ENCODE measurements at places on chromosomes 4 and X. TPM values are rescaled to one million over a fixed set of nuclear protein-coding genes. Genes with fewer than 3 reads are reported as not detected.

- no peaks in the 10 kb centered on the region for H3K4me1 ChIP-seq
- no peaks in the 10 kb centered on the region for H3K27me3 ChIP-seq
- DNase-seq = no peak
These were observed 43.3 kb downstream of the NYX start for GRCh38 chrX:41490446-41490845.

SPANXN3 gene
- total RNA-seq = not detected

DNA sequence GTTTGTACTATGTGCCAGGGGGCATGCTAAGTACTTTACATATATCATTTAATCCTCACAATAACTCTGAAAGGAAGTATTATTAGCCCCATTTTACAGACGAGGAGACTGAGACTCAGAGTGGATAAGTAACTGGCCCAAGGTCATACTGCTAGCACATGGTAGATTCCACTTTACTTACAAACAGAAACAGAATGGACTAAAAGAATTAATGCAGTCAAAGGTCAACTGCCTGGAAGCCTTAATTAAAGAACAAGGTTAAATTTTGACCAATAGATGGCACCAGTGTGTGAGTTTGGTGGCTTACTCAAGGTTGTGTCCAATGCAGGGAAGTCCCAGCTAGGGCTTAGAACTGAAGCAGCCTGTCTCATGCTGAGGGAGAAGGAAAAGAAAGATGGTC lies 4.7 kb downstream of the RIPPLY1 start:
- H3K27ac ChIP-seq = no peak overlapping the region
- no peaks in the 10 kb centered on the region for H3K36me3 ChIP-seq
- no peak overlapping the region for H3K4me3 ChIP-seq
- peak; percentile 61 for DNase-seq

- H3K36me3 ChIP-seq = peaks cover 2% of the 10 kb centered on the region
- DNase-seq = no peak
- peaks cover 2% of the 10 kb centered on the region for H3K27me3 ChIP-seq
- no peak overlapping the region for H3K4me3 ChIP-seq
- no peaks in the 10 kb centered on the region for H3K4me1 ChIP-seq
These were observed 5.3 kb downstream of the NAT8L start for GRCh38 chr4:2064276-2064991.

DNA sequence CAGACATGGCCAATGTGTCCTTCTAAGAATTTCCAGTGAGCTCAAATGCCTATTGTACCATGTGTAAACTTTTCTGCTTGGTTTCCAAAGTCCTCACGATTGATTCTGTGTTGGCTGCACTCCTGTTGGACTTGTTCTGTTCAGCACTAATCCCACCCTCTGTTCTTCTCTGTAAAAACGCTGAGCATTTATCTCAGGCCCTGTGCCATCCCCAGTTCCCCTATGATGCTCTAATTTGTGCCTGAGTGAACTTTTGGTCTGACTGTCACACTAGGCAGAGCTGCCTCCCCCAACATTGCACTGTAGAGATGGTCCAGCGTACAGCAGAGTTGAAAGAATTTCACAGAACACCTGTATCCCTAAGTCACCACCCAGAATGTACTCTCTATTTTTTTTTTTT lies 76.1 kb upstream of the STS start:
- peaks cover 5% of the 10 kb centered on the region for H3K36me3 ChIP-seq
- no peak overlapping the region for H3K4me3 ChIP-seq
- no peak for DNase-seq
- no peak overlapping the region for H3K27ac ChIP-seq

GRCh38 chrX:16786791-16787735 lies 797 bp downstream of the TXLNG start:
- peaks cover 11% of the 10 kb centered on the region for H3K4me1 ChIP-seq
- no peaks in the 10 kb centered on the region for H3K27me3 ChIP-seq
- peak overlapping the region; percentile 99 for H3K4me3 ChIP-seq

GLOD5 gene
- total RNA-seq = not detected

DNA sequence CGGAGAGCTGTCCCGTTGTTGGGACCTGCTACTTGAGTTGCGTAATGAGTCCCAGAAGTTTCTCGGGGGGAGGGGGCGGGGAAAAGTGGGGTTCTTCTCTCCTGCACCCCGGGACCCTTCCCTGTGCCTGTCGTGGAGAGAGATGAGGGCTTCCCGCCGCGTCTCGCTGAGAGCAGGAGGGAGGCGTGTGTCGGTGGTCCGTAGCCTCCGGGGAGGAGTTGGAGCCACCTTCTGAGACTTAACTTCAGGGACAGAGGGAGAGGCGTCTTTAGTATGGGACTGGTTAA lies 698 bp downstream of the AFF1 start:
- DNase-seq = no peak
- peak overlapping the region; percentile 85 for H3K4me3 ChIP-seq
- no peaks in the 10 kb centered on the region for H3K27me3 ChIP-seq
- H3K36me3 ChIP-seq = peaks cover 2% of the 10 kb centered on the region

DNA sequence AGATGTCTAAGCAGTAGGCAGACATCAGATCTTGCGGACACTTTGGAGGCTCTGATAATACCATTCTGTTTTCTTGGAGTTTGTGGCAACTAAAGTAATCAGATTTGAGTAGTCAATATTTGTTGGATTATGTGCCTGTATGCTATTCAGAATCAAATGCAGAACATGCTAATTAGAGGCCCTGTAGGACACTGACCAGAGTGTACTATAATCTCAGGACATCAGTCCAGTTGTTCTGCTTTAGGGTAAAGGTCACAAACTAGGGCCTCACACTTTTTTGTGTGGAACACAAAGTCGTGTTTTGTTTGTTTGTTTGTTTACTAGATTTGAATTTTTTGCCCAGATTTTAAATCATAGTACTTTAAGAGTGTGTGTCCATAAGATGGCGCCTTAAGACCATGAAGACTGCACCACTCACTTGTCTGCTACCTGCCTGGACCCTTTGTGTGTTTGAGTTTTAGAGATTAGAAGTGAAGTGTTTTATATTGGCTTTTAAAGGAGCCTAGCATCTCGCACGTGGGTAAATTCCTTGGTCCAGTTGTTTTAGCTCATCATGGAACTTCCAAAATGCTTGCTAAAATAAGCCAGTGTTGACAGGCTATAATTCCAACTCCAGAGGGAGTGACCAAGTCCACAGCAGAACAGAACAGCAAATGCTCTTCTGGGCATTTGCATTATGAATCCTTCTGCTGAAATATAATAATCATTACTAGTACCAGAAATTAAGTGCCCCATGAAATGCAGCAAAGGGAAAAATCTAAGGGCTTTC lies 34.7 kb downstream of the IL13RA1 start:
- no peak overlapping the region for H3K27ac ChIP-seq
- no peaks in the 10 kb centered on the region for H3K36me3 ChIP-seq
- no peaks in the 10 kb centered on the region for H3K4me1 ChIP-seq
- H3K4me3 ChIP-seq = no peak overlapping the region
- H3K27me3 ChIP-seq = peaks cover 6% of the 10 kb centered on the region

ZXDB gene
- 5.5 TPM for total RNA-seq

DNA sequence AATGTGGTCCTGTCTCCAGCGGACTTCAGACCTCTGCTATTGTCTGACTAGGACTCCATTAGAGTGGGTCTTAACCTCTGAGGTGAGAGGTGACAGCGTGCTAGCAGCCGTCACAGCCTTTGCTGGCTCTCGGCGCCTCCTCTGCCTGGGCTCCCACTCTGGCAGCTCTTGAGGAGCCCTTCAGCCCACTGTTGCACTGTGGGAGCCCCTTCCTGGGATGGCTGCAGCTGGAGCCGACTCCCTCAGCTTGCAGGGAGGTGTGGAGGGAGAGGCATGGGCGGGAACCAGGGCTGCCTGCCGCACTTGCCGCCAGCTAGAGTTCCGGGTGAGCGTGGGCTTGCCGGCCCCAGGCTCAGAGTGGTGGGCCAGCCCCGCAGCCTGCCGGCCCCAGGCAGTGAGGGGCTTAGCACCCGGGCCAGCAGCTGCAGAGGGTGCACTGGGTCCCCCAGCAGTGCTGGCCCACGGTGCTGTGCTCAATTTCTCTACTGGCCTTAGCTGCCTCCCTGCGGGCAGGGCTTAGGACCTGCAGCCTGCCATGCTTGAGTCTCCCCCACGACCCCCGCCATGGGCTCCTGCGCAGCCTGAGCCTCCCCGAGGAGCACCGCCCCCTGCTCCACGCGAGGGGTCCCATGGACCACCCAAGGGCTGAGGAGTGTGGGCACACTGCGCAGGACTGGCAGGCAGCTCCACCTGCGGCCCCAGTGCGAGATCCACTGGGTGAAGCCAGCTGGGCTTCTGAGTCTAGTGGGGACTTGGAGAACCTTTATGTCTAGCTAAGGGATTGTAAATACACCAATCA lies 163.4 kb upstream of the ITM2A start:
- no peaks in the 10 kb centered on the region for H3K27me3 ChIP-seq
- H3K4me3 ChIP-seq = no peak overlapping the region
- no peak for DNase-seq
- no peak overlapping the region for H3K27ac ChIP-seq
- no peaks in the 10 kb centered on the region for H3K36me3 ChIP-seq

- no peaks in the 10 kb centered on the region for H3K36me3 ChIP-seq
- H3K4me3 ChIP-seq = no peak overlapping the region
- DNase-seq = no peak
- no peak overlapping the region for H3K27ac ChIP-seq
- H3K27me3 ChIP-seq = peaks cover 13% of the 10 kb centered on the region
These were observed 224.6 kb downstream of the SOWAHB start for GRCh38 chr4:76673362-76673761.

DRD5 gene
- not detected for total RNA-seq

DNA sequence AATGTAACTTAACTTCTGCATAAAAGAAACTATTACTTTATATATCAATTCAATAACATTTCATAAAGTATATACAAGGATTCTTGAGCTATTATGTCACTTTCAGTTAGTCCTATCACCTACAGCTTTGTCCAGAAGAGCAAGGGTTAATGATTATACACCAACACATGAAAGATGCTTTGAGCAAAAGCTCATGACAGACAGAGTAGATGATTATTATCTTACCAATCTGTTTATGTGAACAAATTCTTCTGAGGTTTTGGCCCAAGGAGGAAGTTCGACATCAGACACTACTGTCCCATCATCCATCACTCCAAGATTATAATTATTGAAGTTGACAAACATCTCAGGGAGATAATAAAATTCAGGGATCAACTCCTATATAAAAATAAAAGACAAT lies 166.7 kb upstream of the MAB21L2 start:
- H3K4me1 ChIP-seq = peaks cover 2% of the 10 kb centered on the region
- no peak overlapping the region for H3K27ac ChIP-seq
- H3K4me3 ChIP-seq = no peak overlapping the region

TMEM31 gene
- total RNA-seq = not detected

LAMP2 gene
- 44.3 TPM for total RNA-seq

- peaks cover 2% of the 10 kb centered on the region for H3K27me3 ChIP-seq
- H3K36me3 ChIP-seq = no peaks in the 10 kb centered on the region
- H3K27ac ChIP-seq = no peak overlapping the region
- no peak for DNase-seq
- peaks cover 13% of the 10 kb centered on the region for H3K4me1 ChIP-seq
- peak overlapping the region; percentile 42 for H3K4me3 ChIP-seq
These were observed 48.6 kb upstream of the EMCN start for GRCh38 chr4:100566396-100566795.

- no peaks in the 10 kb centered on the region for H3K36me3 ChIP-seq
- no peak overlapping the region for H3K27ac ChIP-seq
- no peak for DNase-seq
- no peaks in the 10 kb centered on the region for H3K4me1 ChIP-seq
These were observed 64.3 kb upstream of the EMCN start for GRCh38 chr4:100582146-100582545.

WAS gene
- 99.0 TPM for total RNA-seq

DNA sequence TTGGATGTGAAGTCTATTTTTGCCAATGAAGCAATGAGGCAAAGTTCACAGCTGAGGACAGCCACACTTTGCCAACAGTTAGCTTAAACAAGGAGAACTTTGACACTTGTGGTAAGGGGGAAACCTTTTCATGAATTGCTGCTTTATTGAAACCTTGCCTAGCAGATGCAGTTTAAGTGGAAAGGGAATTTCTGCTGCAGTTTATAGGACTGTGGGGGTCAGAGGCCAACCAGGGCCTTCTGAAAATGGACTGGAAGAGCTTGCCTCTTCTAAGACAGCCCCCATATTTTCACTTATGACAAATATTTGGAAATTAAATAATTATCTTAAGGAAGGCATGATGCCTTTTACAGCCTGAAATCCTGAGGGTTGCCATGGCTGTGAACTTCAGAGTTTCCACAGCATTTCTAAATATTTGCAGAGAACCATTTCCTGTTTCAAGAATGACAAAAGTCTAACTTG lies 550.3 kb downstream of the RAB28 start:
- H3K27ac ChIP-seq = no peak overlapping the region
- no peaks in the 10 kb centered on the region for H3K27me3 ChIP-seq
- H3K4me3 ChIP-seq = no peak overlapping the region
- DNase-seq = no peak
